ENCODE measurements at places on chromosomes 2 and 18.

GRCh38 chr18:6963452-6964097, 154.0 kb downstream of the LAMA1 start:
- DNase-seq: no peak

DNA sequence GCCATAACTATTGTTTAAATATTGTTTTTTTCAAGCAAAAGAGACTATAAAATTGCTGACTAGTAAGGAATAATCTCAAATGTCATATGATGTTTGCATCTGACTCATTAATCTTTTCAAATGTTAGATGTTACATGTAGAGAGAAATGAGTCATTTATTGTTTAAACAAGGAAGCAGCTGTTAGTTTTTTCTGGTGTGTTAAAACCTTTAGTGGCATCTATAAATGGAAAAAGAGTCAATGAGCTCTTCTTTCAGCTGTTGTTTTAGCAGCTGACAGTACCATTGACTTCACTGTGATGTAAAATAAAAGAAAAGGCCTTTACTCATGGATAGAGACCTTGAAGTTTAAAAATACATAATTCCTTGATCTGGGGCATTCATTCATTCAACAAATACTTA, 1.8 kb upstream of the KLHL41 start:
- no peak for DNase-seq

GRCh38 chr2:127047716-127048617, 59.0 kb downstream of the BIN1 start:
- no peak for DNase-seq

DNA sequence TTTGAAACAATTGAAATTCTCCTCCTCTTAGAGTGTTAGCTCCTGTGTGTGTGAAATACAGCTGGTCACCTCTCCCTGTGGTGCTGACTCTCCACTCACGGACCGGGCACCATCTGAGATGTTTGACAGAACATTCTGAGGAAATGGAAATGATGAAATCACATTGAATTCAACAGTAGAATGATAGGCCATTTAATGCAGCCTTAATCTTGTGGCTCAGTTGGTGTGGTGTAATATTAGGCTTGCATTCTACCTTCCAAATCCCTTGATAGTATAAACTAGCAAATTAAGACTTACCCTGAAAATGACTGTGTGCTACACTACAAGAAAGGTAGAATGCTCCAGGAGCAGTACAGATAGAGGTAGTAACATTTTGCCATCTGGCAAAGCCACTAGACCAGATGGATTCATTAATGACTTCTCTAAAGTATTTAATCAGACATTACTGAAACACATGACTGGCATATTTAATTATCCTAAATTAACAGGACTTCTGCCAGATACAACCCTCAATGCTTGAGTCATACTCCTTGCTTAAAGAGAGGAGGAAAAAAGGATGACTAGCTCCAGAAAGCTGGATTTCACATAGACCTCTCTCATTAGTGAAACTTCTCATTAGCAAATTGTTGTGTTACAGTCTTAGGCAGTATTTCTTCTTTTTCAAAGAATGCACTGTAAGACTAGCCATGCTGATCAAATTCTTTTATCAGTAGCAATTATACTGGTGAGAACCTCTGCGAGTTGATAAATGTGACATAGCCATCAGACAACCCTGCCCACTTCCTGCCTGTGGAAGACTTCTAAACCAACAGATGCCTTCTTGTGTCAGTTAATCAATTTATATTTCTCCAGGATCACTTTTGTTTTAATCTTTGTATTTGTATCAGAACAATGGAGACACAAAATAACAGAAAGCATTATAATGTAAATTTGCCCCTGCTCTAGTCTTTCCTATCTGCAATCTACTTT, 80.6 kb downstream of the EML6 start:
- no peak for DNase-seq
